ENCODE measurements at places on chromosomes 12 and 14. TPM values are rescaled to one million over a fixed set of nuclear protein-coding genes. Genes with fewer than 3 reads are reported as not detected.

- H3K4me1 ChIP-seq, result no peaks in the 10 kb centered on the region
- H3K36me3 ChIP-seq, result no peaks in the 10 kb centered on the region
- H3K27ac ChIP-seq, result no peak overlapping the region
- no peak for DNase-seq
- no peaks in the 10 kb centered on the region for H3K27me3 ChIP-seq
- no peak overlapping the region for H3K4me3 ChIP-seq
Observed at GRCh38 chr14:66105815-66106214, 380.4 kb upstream of the CCDC196 start.

- H3K36me3 ChIP-seq, result no peaks in the 10 kb centered on the region
- peaks cover 63% of the 10 kb centered on the region for H3K4me1 ChIP-seq
- peak overlapping the region; percentile 77 for H3K27ac ChIP-seq
- no peak for DNase-seq
Observed at GRCh38 chr14:99566009-99566389, 38.0 kb downstream of the CCDC85C start.

- no peaks in the 10 kb centered on the region for H3K36me3 ChIP-seq
- H3K4me3 ChIP-seq, result no peak overlapping the region
- no peak overlapping the region for H3K27ac ChIP-seq
Observed at GRCh38 chr14:44833376-44834060, 128.2 kb downstream of the KLHL28 start.

DNA sequence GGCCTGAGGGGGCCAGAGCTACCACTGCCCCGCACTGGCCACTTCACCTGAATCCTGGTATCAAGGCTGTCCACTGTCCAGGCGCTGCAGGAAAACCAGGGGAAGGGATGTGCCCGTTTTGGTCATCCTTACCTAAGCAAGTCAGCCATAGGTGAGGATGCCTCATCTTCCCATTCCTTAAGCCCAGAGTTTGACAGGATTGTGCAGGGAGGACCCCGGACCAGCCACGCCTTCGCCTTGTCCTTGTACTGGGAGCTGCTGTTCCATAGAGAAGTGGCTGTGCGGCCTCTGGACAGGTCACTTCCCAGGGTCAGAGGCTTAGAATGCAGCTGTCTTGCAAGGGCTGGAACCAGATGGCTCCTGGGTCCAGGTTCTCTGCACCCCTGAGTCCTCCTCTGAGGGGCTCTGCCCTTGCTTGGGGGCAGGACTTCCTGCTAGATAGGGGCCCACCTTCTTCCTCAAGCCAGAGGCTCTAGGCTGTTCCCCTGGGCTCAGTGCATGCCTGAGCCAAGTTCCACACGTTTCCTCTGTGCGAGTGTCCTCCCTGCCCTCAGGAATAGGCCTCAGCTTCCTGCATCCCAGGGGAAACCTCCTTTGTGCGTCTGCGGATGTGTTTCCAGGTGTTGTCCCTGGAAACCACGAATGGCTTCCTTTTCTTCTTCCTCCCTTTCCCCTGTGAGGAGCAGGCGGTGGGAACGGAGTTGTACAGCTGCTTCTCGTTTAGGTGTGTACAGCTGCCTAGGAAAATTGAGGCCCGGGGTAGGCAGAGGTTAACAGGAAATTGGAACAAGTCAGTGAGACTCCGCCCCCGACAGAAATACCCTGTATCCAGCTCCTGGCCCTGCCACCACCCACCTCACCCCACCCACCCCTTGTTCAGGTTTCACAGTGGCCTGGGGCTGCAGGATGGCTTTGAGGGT lies 54.3 kb upstream of the RIN3 start:
- H3K4me3 ChIP-seq, result no peak overlapping the region
- H3K27me3 ChIP-seq, result peaks cover 4% of the 10 kb centered on the region

DNA sequence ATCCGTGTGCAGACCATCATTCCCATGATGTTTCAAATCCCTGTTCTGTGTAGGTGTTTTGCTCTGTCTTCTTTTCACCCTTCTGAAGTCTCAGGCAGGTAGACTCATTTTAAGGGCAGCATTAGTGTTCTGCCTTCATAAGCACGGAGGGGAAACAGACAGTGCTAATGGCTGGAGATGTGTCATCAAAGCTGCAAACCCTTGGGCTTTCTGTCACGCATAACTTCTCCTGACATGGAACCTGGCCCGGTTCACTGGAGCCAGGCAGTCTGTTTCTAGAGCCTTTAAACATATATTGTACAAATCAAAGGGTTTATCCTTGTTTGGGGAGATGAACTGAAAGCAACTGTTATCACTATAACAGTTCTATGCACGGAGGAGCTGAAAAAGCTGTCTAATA lies 141.4 kb downstream of the TMEM132D start:
- no peak overlapping the region for H3K4me3 ChIP-seq
- H3K4me1 ChIP-seq, result no peaks in the 10 kb centered on the region
- DNase-seq, result no peak
- H3K27ac ChIP-seq, result no peak overlapping the region

The LYZ gene
- total RNA-seq, result 8.3 TPM

The HOXC9 gene
- 5.6 TPM for total RNA-seq

All from suprapubic skin (tissue), 4 donors.